Neural crest cell (in vitro differentiated cells): ENCODE measurements at places on chromosomes 2 and 18. TPM values are rescaled to one million over a fixed set of nuclear protein-coding genes. Genes with fewer than 3 reads are reported as not detected.

DNA sequence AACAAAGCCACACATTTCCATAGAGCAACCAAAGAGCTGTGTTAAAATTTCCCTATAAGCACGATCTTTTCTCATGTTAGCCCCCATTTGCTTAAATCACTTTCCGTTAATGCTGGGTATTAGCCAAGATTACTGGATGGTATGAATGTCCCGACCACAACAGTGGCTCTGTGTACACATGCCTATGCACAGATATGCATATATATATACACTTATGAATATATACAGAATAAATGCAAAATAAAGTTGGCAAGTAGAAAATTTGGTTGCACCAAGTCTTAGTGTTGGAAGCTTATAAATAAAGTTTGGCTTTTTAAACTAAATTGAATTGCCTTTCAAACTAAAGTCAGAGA is 265.9 kb upstream of the ETAA1 start:
- no peak overlapping the region for H3K4me3 ChIP-seq
- peaks cover 16% of the 10 kb centered on the region for H3K4me1 ChIP-seq
- no peak overlapping the region for H3K27ac ChIP-seq

Gene PTPN4
- total RNA-seq = 39.3 and 46.8 TPM in 2 replicates

Gene HIBCH
- total RNA-seq = 32.6 and 33.7 TPM in 2 replicates

Gene HRH4
- 0.07 TPM in 1 of 2 replicates, not detected in the other for total RNA-seq

DNA sequence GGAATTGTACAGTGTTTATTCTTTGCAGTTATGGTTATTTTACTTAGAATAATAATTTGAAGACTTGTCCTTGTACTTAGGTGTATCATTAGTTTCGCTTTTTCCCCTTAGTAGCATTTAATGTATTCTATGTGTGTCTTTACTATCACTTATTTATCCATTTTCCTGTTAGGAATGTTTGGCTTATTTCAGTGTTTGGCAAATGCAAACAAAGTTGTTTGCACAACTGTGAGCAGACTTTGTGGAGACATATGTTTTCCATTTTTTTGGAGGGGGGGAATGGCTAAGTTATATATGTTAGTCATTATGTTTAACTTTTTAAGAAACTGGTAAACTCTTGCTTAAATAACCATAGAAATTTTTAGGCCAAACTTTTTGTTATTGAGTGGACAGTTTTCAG is 447.7 kb downstream of the SOX11 start:
- peaks cover 21% of the 10 kb centered on the region for H3K36me3 ChIP-seq
- no peak overlapping the region for H3K27ac ChIP-seq
- no peak overlapping the region for H3K4me3 ChIP-seq
- DNase-seq = no peak
- no peaks in the 10 kb centered on the region for H3K4me1 ChIP-seq

Gene IL1RN
- total RNA-seq = not detected in 2 replicates
